Stimulated activated CD8-positive, alpha-beta memory T cell treated with anti-CD3 and anti-CD28 coated beads, Interleukin-7, amount 100 ng/mL, for 48 hours (primary cell): ENCODE measurements at places on chromosomes 11 and 22.

- no peak for DNase-seq
Observed at GRCh38 chr22:27194096-27194748, 536.8 kb downstream of the MIAT start.

- no peak for DNase-seq
Observed at GRCh38 chr22:26564181-26564580, 25.8 kb downstream of the TPST2 start.

DNA sequence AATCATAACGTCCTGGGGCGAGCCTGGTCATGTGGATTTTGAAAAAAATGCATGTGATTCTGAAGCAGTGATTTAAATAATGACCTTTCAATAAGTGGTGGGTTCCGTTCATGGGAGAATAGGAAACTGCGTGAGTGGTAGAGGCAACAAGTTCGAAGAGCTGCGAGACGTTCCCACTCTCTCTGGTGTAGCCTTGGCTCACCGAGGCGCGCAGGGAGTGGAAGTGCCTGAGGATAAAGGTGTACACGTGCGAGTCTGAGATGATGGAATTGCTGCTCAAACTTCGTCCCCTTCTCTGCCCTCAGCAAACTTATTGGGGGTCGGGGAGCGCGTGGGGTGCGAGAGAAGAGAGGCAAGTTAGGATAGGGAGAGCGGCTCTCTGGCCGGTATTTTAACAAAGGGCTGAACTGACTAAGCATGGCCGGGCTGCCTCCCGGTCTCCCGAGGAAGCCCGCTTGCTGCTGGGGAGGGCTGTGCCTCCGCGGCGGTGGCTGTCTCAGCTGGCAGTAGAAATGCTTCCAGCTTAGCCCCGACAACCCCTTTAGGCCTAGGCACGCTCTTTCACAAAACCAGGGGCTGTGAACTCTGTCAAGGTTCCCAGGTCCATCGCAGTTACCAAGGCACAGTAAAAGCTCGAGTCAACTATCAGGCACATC is 875 bp upstream of the STT3A start:
- DNase-seq: peak; percentile 5

DNA sequence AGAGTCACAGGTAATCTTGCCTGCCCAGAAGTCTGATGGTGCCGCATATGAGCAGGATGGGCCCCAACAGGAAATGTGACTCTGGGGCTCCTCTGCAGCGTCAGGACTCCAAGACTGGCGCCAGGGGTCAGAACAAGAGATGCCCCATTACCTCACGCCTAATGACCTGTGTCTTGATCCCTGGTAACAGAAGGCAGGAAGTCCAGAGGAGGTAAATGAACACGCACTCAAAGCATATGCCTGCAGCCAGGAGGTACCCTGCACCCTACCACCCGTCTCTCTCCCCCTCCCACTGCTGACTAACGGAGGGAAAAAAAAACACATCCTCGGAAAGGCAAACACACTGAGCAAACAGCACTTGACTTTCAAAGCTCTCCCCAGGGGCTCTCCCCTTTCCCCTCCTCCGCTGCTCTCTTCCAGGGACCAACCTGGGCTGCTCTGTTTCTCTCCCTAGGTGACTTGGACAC is 37.3 kb downstream of the ABCC8 start:
- no peak for DNase-seq

- no peak for DNase-seq
Observed at GRCh38 chr11:68741463-68741862, 9.9 kb downstream of the TESMIN start.

GRCh38 chr22:22235558-22235957 is 9.0 kb upstream of the VPREB1 start:
- peak; percentile 51 for DNase-seq

- DNase-seq: no peak
Observed at GRCh38 chr11:41328324-41328723, 131.1 kb downstream of the LRRC4C start.

DNA sequence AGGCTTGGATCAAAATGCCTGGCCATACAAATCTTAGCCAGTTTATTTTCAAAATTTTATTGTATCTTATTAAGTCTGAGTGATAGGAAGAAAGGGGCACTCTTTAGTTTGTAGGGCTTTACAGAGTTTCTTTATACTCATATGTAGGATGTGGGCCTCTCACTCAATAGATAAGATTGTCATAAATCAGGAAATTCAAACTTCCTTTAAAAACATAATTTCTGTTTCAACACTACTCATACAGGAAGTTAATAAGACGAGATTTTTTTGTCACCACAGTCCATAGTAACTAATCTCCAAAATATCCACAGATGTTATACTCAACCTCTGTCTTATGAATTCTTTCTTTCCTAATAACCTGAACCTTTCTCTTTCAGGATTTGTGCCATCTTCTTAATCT is 13.3 kb upstream of the OR56B4 start:
- DNase-seq: no peak

- DNase-seq: no peak
Observed at GRCh38 chr11:72070491-72070890, 9.9 kb downstream of the NUMA1 start.

DNA sequence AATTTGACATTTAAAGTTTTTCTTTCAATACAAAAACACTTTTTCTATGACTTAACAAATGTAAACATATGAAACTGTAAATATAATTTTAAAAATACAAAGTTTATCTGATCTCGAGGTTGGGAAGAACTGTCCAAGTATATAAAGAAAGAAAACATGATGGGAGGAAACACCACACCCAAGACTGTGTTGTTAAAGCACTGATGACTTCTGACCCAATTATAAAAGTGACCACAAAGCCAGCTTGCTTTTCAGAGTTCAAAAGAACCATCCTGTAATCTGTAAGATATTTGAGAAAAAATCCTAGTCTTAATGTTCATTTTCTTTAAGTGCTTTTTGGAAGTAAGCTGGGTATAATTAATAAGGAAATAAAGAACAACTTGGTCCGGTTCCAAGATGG is 15.6 kb downstream of the CEP57 start:
- DNase-seq: no peak

GRCh38 chr11:132112846-132113245 is 742.4 kb downstream of the NTM start:
- no peak for DNase-seq

DNA sequence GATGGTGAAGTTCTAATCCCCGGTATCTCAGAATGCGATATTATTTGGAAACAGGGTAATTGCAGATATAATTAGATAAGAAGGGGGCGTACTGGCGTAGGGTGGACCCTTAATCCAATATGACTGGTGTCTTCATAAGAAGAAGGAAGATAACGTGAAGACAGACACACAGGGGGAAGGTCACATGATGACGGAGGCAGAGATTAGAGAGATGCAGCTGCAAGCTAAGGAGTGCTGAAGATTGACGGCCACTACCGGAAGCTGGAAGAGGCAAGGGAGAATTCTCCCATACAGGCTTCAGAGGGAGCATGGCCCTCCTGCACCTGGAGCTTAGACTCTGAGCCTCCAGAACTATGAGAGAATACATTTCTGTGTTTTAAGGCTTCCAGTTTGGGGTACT is 54.8 kb downstream of the MIAT start:
- no peak for DNase-seq

- DNase-seq: no peak
Observed at GRCh38 chr22:28547132-28547842, 132.4 kb downstream of the TTC28 start.
